ENCODE measurements at places on chromosomes 5 and 9.

DNA sequence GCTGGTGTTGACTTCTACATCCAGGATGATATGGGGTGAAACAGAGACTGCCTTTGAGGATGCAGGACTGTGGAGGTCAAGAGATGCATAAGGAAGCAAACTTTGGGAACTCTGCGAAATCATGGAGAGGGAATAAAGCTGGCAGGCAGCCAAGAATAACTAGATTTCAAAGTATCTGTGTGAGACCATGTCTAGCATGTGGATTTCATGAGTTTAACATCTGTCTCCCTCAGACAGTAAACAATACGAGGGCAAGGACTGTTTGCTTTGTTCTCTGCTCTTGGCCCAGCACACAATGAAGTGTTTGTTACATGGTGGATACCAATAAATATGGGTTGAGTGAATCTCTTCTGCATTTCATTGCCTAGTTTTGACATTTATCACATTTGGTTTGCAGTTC is 71.3 kb downstream of the RASEF start:
- DNase-seq = no peak

- no peak for DNase-seq
Measured at GRCh38 chr5:158889007-158889406, 210.7 kb downstream of the EBF1 start.

GRCh38 chr9:132791699-132792240 is 86.3 kb downstream of the AK8 start:
- DNase-seq = no peak

DNA sequence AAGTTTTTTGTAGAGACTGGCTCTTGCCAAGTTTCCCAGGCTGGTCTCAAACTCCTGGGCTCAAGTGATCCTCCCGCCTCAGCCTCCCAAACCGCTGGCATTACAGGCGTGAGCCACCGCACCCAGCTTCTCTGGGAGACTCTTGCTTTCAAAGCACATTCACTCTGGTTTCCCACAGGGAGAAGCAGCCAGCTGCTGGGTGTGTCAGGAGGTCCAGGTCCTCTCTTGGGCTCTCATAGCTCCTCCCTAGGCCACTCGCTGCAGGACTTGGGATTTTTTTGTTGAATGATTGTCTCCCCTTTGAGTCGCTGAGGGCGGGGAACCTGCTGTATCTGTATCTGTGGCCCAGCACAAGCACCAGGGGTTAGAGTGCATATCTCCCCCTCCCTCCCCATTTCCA is 68.4 kb upstream of the RAPGEF1 start:
- no peak for DNase-seq

- no peak for DNase-seq
Measured at GRCh38 chr5:61362796-61363368, 30.8 kb downstream of the ZSWIM6 start.

GRCh38 chr5:11955331-11955730 is 51.1 kb upstream of the CTNND2 start:
- DNase-seq = no peak

DNA sequence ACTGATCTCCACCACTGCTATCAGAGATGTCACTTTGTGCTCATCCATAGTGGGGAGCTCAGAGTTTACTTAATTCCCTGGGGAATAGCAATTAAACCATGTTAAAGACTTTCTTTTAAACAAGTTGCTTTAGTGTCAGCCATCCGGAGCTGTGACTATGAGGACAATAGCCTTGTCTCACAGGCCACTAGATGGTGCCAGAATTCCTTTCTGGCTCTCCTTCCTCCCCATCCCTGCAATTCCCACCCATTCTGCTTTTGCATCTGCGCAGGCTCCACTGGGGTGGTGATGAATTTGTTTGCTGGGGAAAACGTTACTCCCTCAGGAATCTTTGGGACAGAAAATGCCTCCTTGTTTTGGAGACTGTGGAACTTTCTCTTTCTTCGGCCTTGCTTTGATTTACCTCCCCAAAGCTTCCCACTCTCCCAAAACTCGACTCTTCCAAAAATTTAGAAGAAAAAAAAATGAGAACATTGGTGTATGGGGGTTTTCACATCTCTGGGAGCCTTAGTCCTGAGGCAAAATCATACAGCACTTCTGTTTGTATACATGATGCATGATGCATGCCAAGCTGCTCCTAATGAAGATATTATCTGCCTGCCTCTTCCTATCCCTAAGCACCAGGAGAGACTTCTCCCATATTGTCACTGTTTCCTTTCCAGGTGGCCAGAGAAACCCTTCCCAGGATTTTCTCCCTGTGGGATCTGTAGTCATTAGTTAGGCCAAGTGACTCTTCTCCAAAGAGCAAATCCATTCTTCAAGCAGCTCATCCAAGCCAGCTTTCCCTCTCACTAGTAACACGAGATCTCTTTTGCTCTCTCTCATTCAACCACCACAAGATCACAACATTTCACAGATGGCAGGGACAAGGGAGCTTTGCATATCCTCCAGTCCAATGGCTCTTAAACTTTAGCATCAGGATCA is 466.1 kb downstream of the TLR4 start:
- no peak for DNase-seq

GRCh38 chr5:96807075-96807654 is 580 bp downstream of the ERAP1 start:
- DNase-seq = no peak

DNA sequence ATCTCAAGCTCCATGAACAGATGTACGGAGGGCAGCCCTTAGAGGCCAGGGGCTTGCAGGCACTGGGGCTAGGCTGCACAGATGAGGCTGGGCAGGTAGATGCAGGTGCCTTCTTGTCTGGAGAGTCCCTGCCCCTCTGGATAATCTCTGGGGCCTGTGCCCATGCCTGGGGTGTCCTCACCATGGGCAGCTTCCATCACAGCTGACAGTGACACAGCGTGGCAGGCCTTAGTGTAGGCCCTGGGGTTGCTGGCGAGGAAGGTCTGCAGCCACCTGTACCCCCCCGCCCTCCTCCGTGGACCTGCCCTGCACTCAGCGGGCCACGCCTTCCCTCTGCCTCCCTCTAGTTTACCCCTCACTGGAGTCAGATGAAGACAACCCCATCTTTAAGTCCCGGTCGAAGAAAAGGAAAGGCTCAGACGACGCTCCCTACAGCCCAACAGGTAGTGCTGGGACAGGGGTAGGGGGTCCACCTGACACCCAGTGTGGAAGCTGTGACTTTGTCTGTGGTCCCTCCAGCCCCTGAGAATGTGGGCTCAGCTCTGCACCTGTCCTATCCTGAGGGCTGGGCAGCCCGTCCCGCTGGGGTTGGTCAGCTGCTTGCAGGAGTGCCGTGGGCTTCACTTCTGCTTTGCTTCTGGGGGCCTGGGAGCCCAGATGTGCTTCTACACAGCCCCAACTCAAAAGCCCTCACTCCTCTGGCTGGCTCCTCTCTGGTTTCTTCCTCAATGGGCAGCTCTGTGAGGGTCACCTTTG is 98.4 kb downstream of the PHF2 start:
- DNase-seq = no peak

- no peak for DNase-seq
Measured at GRCh38 chr9:130892477-130893304, 3.9 kb downstream of the QRFP start.

DNA sequence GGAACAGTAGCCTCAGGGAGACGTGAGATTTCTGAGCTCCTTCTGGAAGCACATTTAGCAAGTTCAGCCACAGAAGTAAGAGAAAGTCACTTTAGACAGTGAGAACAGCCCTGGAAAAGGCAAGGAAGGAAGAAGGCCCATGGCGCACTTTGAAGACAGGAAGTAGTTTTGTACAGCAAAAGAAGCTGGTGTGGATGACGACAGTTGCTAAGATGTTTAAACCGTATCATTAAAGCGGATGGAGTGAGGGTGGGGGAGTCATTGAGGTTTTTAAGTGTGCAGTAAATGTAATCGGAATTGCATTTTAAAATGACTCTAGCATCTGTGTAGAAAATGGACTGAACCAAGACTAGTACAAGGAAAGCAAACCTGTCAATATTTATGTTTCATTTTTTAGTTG is 15.3 kb upstream of the TRPM3 start:
- no peak for DNase-seq

GRCh38 chr5:108720391-108720790 is 27.3 kb upstream of the FER start:
- no peak for DNase-seq

- DNase-seq = no peak
Measured at GRCh38 chr5:140840978-140841962, at the start of gene PCDHA8. TSS of gene PCDHA8 (plus strand) at chr5:140841187. CDS start at chr5:140841322, 135 bp downstream.

GRCh38 chr9:89021154-89021803 is 30.0 kb downstream of the S1PR3 start:
- DNase-seq = no peak

GRCh38 chr9:31137176-31138160 is 1247.0 kb upstream of the ACO1 start:
- no peak for DNase-seq

GRCh38 chr5:10658265-10658664 is 94.4 kb downstream of the ANKRD33B start:
- no peak for DNase-seq

DNA sequence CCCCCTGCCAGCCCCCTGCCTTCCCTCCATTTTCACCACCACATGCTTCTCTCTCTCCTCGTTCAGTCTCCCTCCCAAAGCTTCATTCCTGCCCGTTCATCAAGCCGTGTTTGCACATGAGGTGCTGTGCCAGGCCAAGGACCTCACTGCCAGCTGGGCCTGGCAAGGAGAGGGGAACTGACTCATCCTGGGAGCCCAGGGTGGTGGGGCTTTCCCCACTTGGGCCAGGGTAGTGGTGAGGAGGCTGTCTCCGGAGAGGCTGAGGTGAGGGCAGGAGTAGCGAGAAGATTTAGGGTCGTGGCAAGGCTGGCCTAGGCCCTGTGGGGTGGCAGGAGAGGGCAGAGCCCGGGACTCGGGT is 30.4 kb upstream of the NOTCH1 start:
- no peak for DNase-seq

- no peak for DNase-seq
Measured at GRCh38 chr5:42404366-42404765, 18.9 kb upstream of the GHR start.

GRCh38 chr5:98941131-98941883 is 12.5 kb upstream of the CHD1 start:
- no peak for DNase-seq

GRCh38 chr9:38621434-38622287 is 1.3 kb upstream of the ANKRD18A start:
- DNase-seq = peak; percentile 14

DNA sequence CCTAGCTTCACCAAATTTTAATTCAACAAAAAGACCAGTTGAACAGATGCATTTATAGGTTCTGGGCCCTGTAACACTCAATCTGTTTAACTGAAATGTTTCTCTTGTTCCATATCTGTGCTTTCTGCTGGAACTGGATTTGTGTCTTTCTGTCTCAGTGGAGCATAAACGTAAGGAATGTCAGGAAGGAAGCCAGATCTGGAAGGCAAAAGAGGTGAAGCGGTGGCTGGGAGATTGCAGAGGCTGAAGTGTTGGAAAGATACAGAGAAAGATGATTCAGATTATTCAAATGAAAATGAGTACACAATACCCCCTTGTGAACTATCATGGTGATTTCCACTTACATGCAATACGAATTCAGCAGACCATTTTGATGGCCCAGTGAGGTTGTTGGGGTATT is 406.8 kb downstream of the BRINP1 start:
- DNase-seq = no peak

- no peak for DNase-seq
Measured at GRCh38 chr9:135032041-135032835, 55.2 kb upstream of the OLFM1 start.

- no peak for DNase-seq
Measured at GRCh38 chr5:79612667-79613198, 492 bp downstream of the TENT2 start.

DNA sequence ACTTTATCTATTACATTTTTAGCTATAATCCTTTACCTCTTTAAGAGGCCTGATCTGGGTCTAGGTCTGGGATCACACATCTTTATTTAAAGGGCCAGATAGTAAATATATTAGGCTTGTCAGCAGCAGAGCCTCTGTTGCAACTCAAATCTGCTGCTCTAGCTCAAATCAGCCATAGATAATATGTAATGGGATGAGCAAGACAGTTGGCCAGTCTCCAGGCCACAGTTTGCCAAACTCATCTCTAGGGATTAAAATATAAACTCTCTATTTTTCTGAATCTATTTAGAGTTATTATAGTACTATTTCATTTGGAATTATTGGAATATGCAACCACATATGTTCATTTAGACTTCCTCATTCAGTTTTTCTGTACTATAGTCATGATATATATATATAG is 115.9 kb upstream of the MINAR2 start:
- DNase-seq = no peak

DNA sequence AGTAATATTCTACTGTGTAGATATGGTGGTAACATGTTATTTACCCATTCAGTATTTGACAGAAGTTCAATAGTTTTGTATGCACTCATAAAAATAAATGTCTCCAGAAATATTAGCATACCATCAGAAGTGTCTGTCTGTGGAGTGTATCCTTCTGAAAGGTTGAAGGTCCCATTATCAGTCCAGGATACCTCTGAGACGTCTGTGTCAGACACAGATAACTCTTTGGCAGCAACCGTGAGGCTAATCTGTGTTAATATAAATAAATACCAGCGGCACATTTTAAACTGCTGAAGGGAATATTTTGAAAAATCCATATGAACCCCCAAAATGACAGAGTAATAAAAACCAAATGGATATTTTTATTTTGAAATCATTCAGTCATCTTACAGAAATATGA is 11.9 kb upstream of the ZNF622 start:
- no peak for DNase-seq

DNA sequence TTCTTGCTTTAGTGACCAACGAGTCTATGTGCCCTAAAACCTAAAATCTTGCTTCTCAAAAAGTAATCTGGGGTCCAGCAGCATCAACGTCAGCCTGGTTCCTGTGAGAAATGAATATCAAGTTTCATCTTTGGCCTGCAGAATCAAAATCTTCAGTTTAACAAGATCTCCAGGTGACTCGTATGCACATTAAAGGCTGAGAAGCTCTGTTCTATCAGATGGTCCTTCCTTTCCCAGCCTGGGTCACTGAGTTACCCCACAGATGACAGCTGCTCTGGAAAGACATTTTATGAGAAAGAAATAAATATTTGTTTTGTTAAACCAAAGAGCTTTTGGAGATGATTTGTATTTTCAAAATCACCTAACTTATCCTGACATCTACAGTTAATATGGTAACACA is 75.8 kb downstream of the ADAMTSL1 start:
- DNase-seq = no peak

DNA sequence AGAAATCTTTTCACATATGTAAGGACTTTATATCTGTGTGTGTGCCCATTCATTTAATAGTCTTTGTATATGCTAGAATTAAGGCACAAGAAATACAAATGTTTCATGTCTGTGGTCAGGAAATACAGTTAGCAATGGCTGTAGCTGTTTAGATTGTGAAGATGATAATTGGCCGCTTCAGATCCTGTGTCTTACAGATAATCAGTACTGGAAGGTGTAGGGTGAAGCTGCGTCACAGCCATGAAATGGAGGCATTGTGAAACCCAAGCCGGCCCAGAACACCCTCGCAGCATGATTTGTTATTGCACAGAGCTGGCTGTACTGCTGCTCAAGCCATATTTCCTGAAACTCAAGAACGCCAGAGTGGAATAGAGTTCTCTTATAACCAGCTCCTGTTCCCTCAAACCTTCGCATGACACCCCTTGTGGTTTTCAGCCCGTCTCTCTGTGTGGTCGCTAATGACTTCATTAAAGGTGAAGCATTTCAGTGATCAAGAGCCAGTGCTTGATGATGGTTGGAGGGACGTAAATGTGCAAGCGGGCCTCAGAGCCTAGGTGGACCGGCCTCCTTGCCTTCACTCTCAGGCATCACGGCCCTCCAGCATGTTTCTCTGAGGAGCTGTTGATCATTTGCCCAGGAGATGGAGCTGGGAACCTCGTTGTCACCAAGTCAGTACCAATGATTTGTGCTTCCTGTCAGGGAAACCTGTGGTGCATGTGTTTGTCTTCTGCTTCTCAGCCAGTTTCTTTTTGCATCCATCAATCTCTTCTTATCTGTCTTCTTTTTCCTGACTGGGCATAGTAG is 80.1 kb downstream of the F2RL2 start:
- DNase-seq = peak; percentile 27

GRCh38 chr9:95773053-95773418 is 102.5 kb upstream of the ERCC6L2 start:
- no peak for DNase-seq

All from activated T-cell treated with anti-CD3 and anti-CD28 coated beads for 4 hours (primary cell).